ENCODE measurements at places on chromosomes 1 and 21.

GRCh38 chr1:25904943-25905679 lies 1.1 kb downstream of the STMN1 start:
- DNase-seq: peak; percentile 87

DNA sequence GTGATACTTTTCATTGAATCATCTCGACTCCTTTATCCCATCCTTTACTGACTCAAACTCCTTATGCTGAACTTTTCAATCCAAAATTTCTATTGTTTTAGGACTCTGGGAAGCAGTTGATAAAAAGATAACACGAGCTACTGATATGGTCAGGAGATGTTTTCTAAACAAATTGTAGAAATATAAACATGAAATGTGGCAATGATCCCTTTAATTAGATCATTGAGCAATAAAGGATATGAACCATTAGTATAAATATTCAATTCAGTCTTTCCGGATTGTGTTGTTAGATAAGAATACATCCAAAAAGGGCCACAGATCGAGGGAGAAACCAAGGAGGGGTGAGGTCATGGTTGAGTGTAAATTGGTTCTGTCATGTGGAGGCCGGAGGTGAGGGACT lies 88.4 kb downstream of the NID1 start:
- no peak for DNase-seq

DNA sequence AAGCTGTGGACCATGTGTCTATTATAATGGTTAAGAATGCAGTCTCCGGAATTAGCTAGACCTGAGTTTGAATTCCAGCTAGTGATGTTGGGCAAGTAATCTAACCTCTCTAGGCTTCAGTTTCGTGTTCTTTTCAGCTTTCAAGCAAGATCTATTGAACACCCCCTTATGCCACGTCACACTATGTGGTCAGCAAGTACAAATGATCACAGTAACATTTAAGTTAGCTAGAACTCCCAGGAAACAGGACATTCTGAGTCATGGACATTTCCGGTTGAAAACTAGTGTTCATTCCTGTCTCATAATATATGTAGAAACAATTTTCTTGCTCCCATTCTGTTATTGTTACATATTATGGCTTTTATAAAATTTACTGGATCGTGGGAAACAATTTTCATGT lies 34.0 kb upstream of the NHLH2 start:
- no peak for DNase-seq

DNA sequence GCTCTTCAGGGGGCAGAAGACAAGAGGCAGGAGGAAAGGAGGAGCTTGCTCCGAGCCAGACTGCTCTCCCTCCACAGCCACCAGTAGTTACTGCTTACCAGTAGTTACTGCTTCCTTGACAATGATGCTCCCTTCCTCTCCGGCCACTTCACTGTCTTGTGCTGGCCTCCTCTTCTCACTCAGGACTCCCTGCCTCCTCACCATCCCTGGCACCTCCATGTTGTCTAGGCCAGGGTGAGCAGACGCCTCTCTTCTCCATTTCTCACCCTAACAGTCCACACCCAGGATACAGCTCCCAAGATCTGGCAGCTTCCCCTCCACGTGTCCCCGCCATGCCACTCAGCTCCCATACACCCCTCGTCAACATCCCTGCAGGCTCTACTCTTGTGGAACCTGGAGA lies 82.4 kb upstream of the TLR5 start:
- DNase-seq: no peak

- peak; percentile 33 for DNase-seq
Measured at GRCh38 chr1:7299329-7299799, 471.7 kb upstream of the VAMP3 start.

GRCh38 chr21:14736672-14737071 lies 190.6 kb upstream of the SAMSN1 start:
- no peak for DNase-seq

DNA sequence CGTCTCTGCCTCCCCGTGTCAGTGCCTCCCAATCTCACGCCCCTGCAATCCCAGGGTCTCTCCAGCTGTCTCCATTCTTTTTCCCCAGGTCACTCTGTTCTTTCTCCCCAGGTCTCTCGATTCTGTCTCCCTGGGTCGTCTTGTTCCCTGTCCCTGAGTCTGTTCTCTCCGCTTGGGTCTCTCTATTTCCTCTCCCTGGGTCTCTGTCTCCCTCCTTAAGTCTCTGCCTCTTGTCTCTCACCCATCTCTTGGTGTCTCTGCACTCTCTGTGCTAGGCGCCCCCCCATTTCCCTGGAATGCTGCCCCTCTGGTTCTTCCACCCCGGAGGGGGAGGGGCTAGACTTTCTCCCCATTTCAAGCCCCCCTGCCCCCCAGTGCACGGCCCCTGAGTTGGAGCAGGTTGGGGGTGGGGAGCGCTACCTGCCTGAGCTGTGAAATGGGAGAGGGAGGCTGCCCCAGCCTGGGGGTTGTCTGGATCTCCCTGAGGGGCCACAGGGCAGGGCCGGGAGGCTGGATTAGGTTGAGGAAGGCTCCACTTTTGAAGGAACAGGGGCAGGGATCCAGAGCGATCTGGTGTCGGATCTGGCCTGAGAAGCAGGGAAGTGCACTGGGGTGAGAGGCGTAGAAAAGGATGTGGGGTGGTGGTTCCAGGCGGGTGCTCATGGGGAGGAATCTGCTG lies 1.4 kb downstream of the PTPRF start:
- DNase-seq: no peak

DNA sequence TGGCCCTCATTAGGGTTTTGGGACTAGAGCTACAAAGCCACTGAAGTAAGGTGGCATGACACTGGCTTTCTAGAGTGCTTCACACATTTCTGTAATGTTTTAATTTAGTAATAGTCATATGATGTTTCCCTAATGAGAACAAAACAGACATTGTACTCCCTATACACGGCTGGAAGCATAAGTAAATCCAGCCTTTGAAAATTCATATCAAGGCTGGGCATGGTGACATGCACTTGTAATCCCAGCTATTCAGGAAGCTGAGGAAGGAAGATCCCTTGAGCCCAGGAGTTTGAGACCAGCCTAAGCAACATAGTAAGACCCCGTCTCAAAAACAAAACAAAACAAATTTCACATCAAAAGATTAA lies 7.4 kb downstream of the USP48 start:
- no peak for DNase-seq

GRCh38 chr21:38239672-38240071 lies 17.1 kb upstream of the KCNJ15 start:
- no peak for DNase-seq

- no peak for DNase-seq
Measured at GRCh38 chr21:45060675-45061311, 13.6 kb upstream of the ADARB1 start.

DNA sequence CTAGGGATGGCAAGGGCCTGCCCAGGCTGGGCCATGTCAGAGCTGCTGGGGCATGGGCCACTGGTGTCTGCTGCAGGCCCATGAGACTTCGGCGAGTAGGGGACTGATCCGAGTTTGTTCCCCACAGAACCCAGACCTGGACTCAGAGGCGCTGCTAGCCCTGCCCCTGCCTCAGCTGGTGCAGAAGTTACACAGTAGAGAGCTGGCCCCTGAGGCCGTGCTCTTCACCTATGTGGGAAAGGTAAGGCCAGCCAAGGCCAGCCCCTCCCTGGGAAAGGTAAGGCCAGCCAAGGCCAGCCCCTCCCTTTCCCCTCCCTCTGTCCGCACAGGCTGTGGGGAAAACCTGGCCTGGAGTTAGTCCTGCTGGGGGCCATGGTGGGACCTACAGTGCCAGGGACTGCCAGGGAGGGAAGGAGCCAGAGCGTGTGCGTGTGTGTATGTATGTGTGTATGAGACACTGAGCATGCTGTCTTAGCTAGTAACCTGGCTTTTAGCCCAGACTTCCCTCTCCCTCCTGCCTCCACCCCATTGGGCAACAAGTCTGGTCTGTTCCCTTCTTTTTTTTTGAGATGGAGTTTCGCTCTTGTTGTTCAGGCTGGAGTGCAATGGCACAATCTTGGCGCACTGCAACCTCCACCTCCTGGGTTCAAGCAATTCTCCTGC lies 8.0 kb downstream of the FAAH start:
- DNase-seq: peak; percentile 67

DNA sequence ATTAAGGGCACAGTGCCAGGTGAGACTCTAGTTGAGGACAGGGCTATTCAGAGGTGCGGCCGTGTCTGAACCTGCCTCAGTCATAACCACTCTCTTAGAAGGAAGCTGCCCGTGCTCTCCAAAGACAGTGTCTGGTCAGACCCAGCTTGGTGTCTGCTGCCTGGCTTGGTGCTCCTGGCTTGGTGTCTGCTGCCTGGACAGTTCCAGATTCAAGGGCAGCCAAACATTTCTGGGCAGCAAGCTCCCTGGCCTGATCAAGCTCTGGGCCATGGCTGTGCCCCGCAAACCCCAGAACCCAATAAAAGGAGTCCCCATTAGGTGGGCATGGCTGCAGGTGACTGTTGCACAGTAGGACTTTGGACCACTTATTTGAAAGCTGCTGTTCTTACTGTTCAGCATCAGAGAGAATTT lies 27.7 kb downstream of the NEK2 start:
- DNase-seq: no peak

GRCh38 chr1:184907500-184907899 lies 66.8 kb downstream of the NIBAN1 start:
- DNase-seq: no peak

DNA sequence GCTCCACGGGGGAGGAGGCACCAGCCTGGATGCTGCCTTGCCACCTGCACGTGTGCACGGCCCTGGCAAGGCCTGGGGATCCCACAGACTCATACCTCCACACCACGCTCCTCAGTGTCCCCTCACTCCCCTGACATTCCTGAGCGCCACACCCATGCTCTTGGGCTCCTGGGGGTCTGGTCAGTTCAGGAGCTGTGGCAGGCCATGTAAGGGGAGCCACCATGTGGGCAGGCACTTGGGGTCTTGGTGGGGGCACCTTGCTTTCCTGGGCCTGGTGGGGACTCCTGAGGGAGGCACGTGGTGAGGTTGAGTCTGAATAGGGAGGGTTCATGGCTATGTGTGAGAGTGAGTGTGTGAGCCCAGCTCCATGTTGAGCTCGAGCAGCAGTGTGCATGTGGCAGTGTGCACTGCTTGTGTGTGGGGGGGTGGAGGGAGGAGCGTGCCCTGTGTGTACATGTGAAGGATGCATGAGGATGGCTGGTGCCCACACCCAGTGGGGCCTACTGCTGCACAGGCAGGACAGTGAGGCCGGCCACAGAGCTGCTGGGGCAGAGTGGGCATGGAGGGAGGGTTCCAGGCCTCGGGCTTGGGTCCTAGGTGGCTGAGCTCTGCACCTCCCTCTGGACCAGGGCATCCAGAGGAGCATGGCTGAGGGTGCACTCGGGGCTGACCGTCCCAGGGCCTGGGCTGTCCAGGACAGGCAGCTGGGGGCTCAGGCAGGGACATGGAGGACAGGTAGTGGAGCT lies 1.6 kb downstream of the GJC2 start:
- no peak for DNase-seq

DNA sequence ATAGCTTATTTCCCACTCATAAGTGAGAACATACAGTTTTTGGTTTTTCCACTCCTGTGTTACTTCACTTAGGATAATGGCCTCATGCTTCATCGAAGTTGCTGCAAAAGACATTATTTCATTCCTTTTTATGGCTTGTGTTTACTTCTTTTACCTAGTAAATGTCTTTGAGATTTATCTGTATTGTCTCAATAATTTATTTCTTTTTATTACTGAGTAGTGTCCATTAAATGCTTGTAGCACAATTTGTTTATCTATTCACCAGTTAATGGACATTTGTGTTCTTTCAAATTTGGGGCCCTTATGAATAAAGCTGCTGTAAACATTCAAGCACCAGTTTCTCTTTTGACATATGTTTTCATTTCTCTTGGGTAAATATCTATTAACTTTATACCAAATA lies 86.0 kb downstream of the UCHL5 start:
- DNase-seq: no peak

DNA sequence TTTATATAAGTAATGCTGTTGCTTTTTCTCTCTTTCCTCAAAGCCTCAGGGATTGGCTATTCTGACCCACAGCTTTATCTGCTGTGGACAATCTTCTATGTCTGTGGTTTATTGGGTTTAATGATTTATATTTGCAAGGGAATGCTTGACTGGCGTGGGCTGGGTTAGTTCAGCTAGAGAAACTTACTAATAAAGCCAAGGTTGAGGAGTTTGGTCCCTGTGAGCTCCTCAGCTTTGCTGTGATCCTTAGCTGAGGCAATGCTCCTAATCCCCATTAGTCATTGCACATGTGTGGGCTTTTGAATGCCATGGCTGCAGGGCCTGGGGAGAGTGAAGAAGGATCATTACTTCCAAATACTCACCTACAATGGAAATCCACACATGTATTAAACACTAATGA lies 179.3 kb downstream of the ZNF326 start:
- no peak for DNase-seq

- DNase-seq: no peak
Measured at GRCh38 chr1:56326056-56326455, 253.3 kb downstream of the PLPP3 start.

- no peak for DNase-seq
Measured at GRCh38 chr1:183101081-183101480, 77.9 kb downstream of the LAMC1 start.

DNA sequence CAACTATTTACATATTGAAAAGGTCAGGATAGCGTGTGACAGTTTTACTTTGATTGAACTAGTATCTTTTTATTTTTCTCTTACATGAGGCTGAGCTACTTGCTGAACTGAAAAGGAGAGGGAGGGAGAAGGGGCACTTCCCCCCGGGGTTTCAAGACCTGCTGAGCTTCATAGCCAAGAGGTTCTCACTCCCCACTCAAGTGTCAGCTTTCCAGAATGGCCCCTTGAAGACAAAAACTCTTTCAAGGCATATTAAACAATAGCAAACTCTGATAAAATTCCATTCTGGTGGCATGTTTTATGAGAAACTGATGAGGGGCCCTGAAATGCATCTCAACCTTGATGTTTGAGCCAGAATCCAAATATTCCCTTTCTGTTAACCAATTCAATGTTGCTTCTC lies 143.0 kb downstream of the KAZN start:
- no peak for DNase-seq

DNA sequence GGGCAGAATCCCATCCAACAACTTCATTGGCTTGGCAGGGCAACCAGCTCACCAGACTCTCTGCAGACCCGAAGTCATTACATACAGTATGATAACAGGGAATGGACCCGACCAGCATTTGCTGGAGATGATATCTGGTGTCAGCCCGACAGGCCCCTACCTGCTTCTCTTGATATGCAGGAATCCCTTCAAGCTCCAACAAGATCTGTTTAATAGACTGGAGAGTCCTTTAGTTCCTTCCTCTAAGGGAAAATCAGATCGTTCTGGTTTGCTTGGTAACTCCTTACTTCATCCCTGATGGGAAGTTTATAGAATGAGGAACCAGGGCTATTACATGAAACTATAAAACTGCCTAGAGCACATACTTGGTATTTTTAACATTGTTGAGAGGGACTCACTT lies 61.2 kb downstream of the EDARADD start:
- DNase-seq: no peak

GRCh38 chr1:195345149-195345548 lies 1263.1 kb downstream of the KCNT2 start:
- DNase-seq: no peak

- DNase-seq: no peak
Measured at GRCh38 chr1:171345536-171345935, 31.6 kb downstream of the FMO4 start.

- DNase-seq: no peak
Measured at GRCh38 chr1:89973471-89974127, 21.3 kb upstream of the ZNF326 start.
